ENCODE measurements at places on chromosomes 1 and 21.

- peak; percentile 16 for DNase-seq
Observed at GRCh38 chr1:35539073-35539823, 18.0 kb downstream of the KIAA0319L start.

GRCh38 chr1:226135059-226135651 is 51.4 kb downstream of the ACBD3 start:
- DNase-seq: no peak

DNA sequence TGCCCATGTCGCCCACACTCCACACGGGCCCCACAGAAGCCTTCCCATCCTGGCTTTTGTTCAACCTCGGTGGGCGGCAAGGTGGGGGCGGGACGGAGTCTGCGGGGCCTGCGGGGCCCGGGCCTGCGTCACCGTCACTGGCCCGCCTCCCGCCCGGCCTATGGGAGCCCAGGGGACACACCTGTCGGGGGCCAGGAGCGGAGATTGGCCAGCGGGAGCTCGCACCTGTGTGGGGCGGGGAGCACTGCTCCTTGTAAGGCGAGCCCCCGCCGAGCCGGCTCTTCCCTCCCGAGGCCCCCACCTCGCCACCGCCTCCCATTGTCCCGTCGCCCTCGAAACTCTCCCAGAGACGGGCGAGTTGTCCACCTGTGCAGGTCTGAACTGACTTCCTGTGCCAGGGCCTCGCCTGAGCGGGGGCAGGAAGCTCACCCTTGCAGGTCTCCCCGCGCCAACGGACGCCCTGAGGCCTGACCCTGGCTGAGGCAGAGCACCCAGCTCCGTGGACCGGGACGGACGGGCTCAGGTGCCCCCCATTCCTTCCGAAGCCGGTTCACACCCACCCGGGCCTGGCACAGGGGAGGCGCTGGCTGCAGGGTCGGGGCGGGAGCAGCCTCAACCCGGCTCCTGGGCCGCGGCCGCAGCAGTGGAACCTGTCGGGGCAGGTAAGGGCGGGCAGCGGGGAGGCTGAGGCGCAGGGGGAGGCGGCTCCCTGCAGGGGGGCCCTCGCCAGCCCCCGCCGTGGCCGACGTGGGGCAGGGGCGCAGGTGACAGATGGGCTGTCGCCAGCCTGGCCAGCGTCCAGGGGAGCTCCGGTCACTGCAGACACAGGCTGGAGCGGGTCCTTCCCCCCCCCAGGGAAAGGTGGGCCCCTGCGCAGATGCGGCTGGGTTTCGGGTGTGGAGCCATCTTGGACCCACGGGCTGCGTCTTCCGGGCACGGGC is 10.8 kb upstream of the TTLL10 start:
- DNase-seq: no peak

DNA sequence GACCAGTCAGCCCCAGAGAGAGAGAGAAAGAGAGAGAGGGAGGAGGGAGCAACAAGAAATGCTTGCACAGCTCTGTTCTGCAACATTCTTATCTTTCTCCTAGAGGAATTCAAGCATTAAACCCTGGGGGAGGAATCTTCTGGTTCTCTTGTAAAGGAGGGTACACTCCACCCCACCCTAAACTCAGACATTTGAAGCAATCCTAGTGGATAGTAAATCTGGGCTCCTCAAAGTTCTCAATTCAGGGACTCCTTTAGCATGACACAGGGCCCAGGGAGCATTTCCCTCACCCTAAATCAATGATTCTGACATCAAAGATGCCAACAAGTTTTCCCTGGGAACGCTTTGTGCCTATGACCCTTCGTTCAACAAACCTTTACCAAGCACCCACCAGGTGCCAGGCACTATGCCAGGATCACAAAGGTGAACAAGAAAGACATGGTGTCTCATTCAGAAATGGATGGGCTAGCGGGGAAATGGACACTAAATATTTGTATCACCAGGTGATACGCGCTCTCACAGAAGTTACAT is 11.9 kb upstream of the CAPN2 start:
- DNase-seq: no peak

- no peak for DNase-seq
Observed at GRCh38 chr21:32173121-32173724, 105.6 kb downstream of the MIS18A start.

- DNase-seq: no peak
Observed at GRCh38 chr1:108892356-108893140, 15.8 kb downstream of the GPSM2 start.

GRCh38 chr1:150141452-150141851 is 8.3 kb upstream of the PLEKHO1 start:
- no peak for DNase-seq

GRCh38 chr21:45970674-45971615 is 10.6 kb upstream of the COL6A1 start:
- DNase-seq: peak; percentile 31

- no peak for DNase-seq
Observed at GRCh38 chr1:65477414-65478378, 57.2 kb downstream of the LEPR start.

DNA sequence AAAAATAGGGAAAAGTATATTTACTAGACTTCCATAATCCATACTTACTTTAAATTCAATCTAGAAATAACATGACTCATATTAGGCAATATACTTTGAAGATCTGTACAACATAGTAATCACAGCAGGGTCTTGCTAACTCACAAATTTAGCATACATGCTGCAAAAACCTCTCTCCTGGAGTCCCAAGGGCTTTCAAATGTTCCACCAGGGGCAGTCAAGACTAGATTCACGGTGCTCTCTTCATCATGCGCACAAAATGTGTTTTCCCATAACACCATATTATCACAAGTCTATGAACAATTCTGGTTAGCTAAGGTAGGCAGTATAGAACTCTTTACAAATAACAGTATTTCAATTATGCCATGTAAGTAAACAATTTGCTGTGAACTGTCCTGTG is 45.8 kb downstream of the SSX2IP start:
- DNase-seq: no peak

GRCh38 chr1:176541663-176542062 is 78.7 kb downstream of the PAPPA2 start:
- DNase-seq: no peak

- DNase-seq: no peak
Observed at GRCh38 chr1:116941670-116942069, 32.0 kb downstream of the PTGFRN start.

GRCh38 chr1:215971793-215972441 is 404.8 kb downstream of the KCTD3 start:
- DNase-seq: no peak

DNA sequence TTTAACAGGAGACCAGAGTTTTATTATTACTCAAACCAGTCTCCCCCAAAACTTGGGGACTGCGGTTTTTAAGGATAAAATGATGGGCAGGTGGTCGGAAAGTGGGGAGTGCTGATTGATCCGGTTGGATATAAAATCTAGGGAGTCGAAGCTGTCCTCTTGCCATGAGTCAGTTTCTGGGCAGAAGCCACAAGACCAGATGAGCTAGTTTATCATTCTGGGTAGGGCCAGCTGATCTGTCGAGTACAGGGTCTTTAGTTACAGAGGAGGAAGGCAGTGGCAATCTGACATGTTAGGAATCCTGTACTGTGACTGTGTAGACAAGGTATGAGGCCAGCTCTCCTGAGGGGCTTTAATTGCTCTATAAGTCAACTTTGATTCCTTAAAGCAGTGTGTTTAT is 22.9 kb upstream of the FOXE3 start:
- no peak for DNase-seq

DNA sequence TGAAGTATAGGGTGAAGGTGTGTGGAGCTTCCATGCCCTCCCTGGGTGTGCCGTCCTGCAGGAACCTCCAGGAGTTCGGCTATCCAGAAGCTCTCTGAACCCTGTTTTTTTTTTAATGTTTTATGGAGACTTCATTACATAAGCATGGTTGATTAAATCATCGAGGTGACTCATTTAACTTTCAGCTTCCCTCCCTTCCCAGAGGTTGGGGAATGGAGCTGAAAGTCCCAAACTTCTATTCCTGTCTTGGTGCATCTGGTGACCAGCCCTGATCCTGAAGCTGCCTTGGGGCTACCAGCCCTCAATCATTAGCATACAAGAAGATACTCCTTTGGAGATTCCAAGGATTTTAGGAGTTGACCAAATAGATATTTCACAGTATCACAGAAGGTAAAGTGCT is 9.5 kb downstream of the RRP15 start:
- DNase-seq: no peak

DNA sequence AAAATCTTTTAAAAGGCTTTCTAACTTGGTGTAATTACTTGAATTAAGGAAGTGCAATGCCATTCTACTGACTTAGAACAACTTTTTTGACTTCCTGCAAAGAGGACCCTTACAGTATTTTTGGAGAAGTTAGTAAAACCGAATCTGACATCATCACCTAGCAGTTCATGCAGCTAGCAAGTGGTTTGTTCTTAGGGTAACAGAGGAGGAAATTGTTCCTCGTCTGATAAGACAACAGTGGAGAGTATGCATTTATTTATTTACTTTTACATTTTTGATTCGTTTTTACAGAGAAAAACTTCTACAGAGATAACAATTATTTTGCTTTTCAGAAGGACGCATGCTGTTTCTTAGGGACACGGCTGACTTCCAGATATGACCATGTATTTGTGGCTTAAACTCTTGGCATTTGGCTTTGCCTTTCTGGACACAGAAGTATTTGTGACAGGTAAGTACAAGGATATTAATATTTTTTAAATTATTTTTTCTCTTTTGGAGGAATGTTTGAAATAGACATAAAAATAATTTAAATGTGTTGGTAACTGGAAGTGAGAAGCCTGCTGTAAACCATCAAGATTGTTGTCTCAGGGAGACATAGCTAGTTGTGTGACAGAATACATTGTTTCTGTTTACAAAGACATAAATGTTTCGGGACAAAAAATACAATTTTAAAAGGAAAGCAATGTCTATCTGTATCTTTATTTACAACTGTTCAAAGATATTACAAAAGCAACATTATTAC is at the start of gene PTPRC:
Gene PTPRC (plus strand): TSS at position 147 of the 742 bp plus-strand sequence. CDS start 229 bp downstream, at position 376.
- DNase-seq: no peak

DNA sequence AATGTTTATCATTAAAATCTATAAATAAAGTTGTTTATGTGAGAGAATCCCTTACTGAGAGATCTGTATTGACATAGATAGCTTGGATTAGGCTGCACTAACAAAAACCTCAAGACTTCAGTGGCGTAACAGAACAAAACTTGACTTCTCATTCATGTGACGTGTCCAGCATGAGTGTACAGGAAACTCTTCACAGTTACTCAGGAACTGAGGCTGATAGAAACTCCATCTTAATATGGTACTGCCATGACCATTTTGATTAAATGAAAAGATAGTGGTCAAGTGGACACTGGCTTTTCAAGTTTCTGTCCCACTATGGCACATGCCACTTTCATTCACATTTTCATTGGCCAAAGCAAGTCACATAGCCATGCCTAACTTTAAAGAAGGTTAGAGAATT is 3.7 kb downstream of the ST3GAL3 start:
- no peak for DNase-seq

DNA sequence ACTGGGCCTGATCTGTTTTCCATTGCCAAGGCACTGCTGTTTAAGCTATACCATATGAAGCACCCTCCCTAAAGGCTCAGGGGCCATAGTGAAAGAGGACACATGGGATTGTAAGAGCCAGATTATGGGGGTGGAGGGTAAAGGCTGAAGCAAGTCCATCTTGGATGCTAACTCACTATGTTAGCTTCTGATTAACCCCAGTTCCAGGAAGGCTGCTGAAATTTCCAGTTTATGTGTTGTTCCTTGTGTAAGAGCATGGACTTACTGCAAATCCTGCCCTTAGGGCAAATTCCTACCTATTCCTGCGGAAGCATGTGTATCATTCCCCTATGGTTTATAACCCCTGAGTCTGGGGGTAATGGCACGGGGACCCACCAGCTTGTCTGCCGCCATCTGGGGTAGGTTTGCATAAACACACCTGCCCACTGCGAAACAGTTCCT is 91.8 kb upstream of the SERBP1 start:
- no peak for DNase-seq

DNA sequence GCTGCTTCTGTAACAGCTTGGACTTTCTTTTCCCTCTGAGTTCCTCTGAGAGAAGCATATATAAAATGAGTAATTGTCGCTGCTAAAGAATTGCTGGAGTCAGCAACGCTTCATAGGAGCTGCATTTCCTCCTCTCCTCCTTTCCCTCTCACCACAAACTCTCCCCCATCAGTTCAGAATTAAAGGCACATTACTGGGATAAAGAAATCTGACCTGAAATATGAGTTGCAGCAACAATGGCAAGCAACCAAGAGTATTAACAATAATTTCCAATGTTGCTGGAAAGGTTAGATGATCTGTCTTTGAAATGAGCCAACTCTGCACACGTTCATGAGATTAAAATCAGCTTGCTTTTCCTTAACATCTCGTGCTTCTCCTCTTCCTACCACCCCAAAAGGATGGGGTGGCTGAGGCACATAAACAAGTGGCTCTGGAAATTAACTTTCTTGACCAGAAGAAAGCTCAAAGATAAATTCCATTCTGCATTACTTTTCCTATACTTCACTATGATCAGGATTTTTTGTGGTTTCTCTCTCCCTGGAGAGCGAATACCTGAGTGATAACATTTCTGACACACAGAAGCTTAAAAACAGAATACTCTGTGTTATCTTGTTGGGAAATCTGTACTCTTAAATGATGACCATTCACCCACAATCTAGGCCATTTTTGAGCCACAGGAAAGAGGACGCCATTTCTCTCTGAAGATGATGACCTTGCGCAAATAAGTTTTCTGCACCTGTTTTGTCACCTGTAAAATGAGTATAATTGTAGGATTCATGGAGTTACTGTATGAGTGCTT is 90.2 kb downstream of the TGFBR3 start:
- DNase-seq: no peak

GRCh38 chr21:42878678-42878992 is 704 bp downstream of the WDR4 start:
- DNase-seq: no peak

GRCh38 chr1:27430903-27431600 is 38.6 kb downstream of the GPR3 start:
- no peak for DNase-seq

GRCh38 chr1:201648066-201648906 is 109.4 kb downstream of the NAV1 start:
- DNase-seq: no peak

Data from stimulated activated naive CD4-positive, alpha-beta T cell (primary cell).